ENCODE measurements at places on chromosomes 6 and 20. TPM values are rescaled to one million over a fixed set of nuclear protein-coding genes. Genes with fewer than 3 reads are reported as not detected.

DNA sequence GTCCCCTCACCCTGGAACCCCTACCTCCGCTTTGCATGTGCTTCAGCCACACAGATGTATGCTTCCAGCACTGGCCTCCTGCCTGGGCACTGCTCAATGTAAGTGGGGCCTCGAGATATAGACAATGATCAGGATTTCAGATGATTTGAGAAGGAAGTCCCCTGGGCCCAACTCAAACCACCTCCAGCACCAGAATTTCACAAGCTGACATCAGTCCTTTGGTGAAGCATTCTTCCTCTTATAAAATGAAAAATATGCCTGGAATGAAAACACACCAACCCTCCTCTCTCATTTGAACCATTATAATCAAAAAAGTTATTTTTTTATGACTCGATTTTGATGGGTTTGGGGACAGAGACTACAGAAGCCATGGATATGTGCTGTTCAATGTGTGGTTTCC is 48.5 kb downstream of the BTBD3 start:
- DNase-seq = no peak

GRCh38 chr6:13979284-13980171 is 54.8 kb downstream of the RNF182 start:
- DNase-seq = no peak

GRCh38 chr6:136609873-136610706 is 59.9 kb upstream of the MAP7 start:
- no peak for DNase-seq

GRCh38 chr20:50229156-50229607 is 38.6 kb downstream of the CEBPB start:
- no peak for DNase-seq

DNA sequence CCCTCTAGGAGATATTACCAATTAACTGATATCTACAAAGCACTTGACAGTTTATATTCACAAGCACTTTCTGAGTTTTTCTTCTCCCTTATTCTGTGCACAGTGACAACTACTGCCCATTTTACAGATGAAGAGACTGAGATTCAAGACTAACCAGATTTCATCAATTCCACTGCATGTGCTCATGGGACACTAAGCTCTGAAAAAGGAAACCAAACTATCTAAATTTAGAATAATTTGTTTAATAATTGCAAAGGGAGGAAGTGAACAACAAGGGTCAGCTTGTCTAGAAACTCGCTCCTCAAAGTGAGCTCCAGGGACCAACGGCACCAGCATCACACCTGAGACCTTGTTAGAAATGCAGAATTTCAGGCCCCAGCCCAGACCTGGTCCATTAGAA is 50.8 kb upstream of the MYLIP start:
- no peak for DNase-seq

Gene NSFL1C
- 53.8 TPM for total RNA-seq

DNA sequence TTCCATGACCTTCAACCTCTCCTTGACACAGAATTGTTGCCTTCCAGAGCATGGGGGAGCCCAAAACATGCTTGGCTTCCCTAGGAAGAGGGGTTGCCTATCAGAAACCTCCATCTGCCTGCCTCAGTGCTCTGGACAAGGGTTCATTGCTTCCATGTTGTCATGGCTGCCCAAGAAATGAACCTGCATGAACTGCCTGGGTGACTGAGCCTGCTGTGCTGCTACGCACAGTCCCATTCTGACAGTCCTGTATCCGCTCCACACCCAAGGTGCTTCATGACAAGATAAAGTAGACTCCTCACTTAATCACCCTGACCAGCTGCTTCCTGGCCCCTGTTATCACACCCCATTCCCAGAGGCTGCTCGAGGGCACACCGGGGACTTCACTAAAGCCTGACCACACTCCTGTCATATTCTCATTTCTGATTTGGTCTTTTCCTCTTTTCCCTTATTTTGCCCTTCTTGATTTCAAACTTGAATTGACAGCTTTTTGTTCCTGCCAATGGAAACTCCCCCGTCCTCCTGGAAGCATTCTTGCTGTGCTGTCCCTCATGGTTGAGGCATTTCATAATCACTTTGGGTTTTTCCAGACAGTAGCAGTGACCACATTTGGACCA is 31.9 kb downstream of the GMPR start:
- no peak for DNase-seq

Gene GLP1R
- total RNA-seq = not detected

DNA sequence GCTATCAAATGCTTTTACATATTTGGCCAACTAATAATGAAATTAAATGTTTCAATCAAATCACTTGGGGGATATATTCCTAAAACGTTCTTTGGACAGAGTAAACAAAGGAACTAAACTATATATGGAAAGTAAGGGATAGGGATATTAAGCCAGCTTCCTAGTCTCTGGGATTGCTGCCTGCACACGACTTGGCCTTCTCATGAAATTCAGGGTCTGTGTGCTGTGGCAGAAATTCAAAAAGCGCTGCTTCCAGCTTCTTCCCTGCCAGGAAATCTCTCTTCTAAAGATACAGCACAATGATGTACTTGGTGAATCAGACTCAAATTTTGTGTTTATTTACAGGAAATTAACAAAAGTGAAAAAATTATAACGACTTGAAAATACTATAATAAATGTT is 206.3 kb upstream of the RAB32 start:
- no peak for DNase-seq

Gene TPD52L2
- 90.1 TPM for total RNA-seq

Gene MICB
- total RNA-seq = 3.2 TPM

- DNase-seq = no peak
Observed at GRCh38 chr6:147434516-147434915, 74.0 kb upstream of the SAMD5 start.

Gene OPRL1
- total RNA-seq = 1.5 TPM

DNA sequence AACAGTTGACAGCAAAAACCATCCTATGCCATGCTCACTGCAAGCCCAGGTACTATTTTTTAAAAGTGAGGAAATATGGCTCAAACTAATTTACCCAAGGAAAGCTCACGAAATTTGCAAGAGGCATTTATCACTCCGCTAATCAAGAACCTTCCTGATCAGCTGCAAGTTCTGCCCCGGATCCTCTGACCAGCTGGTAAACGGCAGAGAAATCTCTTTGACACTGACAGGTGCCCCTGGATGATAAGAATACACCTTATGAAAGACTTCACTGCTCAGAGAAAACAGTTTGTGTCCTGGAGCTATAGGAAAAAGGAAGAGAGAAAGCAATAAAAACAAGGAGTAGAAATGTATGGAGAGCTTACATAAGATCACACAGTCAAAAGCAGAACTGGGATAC is 6.4 kb downstream of the CNKSR3 start:
- DNase-seq = no peak

DNA sequence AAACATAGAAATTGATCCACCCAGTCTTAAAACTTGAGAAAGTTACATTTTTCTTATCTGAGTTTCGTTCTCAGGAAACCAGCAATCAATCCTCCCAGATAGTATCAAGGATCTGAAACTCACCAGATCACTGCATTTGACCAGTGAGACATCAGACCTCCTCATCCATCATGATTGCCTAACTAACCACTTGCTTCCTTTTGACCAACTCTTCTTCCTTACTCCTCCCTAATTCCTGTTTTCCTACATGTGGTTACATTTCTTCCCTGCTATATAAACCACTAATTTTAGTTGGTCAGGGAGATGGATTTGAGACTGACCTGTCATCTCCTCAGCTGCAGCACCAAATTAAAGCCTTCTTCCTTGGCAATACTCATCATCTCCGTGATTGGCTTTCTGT is 357.1 kb upstream of the POU3F2 start:
- DNase-seq = no peak

- no peak for DNase-seq
Observed at GRCh38 chr20:46303176-46303956, 4.9 kb downstream of the CDH22 start.

DNA sequence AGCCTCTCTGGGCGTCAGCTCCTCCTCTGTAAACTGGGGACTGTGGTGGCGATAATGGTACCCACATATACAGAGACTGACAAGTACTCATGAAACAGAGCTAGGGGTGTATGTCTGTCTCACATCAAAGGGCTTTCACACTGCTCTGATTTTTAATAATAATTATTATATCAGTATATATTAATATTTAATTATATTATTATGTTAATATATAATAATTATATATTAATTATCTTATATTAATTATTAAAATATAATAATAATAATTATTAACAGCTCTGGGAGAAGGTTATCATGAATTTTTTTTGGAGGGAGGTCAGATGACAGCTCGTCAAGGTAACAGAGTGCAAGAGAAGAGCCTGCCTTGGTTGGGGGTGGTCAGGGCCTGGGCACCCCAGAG is 173.6 kb downstream of the NRN1 start:
- no peak for DNase-seq

- DNase-seq = no peak
Observed at GRCh38 chr6:24480705-24481104, 8.7 kb downstream of the GPLD1 start.

- DNase-seq = no peak
Observed at GRCh38 chr6:97591955-97592354, 308.9 kb upstream of the MMS22L start.

Gene CRIP3
- total RNA-seq = not detected

GRCh38 chr6:155352811-155353210 is 38.5 kb upstream of the TFB1M start:
- no peak for DNase-seq

Gene EYA2
- 8.1 TPM for total RNA-seq

Gene AGER
- total RNA-seq = 8.1 TPM

- no peak for DNase-seq
Observed at GRCh38 chr6:168988801-168989200, 264.8 kb downstream of the THBS2 start.

DNA sequence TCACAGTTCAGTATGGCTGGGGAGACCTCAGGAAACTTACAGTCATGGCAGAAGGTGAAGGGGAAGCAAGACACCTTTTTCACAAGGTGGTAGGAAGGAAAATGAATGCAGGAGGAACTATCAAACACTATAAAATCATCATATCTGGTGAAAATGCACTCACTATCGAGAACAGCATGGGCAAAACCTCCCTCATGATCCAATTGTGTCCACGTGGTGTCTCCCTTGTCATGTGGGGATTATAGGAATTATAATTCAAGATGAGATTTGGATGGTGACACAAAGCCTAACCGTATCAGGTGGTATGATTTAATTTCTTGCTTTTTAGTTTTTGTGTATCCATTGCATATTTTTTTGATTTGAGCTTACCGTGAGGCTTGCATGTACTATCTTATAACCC is 133.2 kb upstream of the SYNCRIP start:
- DNase-seq = no peak

DNA sequence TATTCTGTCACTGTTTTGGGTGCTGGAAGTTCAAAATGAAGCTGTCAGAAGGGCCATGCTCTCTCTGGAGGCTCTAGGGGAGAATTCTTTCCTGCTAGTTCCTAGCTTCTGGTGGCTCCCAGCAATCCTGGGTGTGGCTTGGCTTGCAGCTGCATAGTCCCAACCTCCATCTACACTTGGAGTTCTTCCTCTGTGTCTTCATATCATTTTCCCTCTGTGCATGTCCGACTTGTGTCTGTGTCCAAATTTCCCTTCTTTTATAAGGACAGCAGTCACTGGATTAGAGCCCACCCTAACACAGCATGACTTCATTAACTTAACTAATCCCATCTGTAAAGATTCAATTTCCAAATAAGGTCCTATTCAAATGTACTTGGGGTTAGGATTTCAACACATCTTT is 23.3 kb upstream of the ENPP1 start:
- no peak for DNase-seq

DNA sequence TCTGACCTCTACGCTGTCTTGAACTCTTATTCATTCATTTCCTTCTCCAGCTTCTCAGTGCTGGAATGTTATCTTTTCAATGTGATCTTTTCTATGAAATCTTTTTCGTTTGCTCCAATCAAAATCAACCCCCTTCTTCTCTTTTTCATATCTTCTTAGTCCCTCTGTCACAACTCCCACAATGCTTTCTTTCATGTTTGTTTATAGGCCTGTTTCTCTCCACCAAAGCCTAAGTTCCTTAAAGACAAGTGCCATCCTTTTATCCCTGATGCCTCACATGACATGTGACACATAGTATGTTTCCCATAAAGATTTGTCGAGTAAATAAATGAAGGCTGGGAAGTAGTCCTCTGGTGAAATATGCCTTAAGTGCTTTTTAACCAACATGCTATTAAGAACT is 38.1 kb downstream of the CRYBG1 start:
- no peak for DNase-seq

GRCh38 chr20:5181958-5182357 is 55.1 kb downstream of the CDS2 start:
- DNase-seq = no peak

Gene SMIM13
- 8.1 TPM for total RNA-seq

Gene TMEM244
- not detected for total RNA-seq

DNA sequence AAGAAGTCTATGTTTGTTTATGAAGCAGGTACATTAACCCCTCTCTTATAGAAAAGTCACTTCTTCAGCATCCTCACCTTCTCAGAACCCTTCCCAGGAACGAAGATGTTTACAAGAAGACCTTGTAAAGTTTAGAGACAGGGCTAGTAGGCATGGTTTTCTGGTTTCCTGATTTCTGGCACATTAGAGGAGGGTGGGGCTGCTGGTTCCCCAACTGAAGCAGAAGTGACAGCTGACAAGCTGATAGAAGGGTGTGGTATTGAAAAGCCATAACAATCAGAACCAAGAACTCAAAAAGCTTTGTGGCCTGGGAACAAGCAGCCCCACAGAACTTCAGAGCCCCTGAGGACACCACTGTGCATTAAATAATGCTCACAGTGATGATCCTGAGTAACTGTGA is 91.2 kb downstream of the RTN4IP1 start:
- no peak for DNase-seq

Gene KHDC1L
- not detected for total RNA-seq

DNA sequence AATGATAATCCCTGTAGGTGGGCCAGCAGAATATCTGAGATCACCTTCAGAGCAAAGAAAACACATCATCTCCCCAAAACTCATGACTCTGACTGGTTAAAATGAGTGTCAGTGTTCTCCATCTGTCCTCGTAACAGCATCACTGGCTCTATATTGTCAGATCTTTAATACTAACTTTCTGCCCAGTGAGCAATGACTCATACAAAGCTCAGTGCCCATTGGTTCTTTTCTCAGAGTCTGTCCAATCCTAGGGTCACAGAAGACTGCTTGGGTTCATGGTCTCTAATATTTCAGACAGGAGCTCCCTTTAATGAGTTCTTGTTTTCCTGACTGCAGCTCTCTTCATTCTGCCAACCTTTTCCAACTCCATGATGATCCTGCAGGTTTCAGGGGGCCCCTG is 36.4 kb downstream of the HLA-DPB1 start:
- no peak for DNase-seq

Gene LRRC73
- total RNA-seq = not detected

Gene GRM4
- not detected for total RNA-seq

GRCh38 chr20:52118016-52118623 is 73.5 kb downstream of the ZFP64 start:
- DNase-seq = no peak

DNA sequence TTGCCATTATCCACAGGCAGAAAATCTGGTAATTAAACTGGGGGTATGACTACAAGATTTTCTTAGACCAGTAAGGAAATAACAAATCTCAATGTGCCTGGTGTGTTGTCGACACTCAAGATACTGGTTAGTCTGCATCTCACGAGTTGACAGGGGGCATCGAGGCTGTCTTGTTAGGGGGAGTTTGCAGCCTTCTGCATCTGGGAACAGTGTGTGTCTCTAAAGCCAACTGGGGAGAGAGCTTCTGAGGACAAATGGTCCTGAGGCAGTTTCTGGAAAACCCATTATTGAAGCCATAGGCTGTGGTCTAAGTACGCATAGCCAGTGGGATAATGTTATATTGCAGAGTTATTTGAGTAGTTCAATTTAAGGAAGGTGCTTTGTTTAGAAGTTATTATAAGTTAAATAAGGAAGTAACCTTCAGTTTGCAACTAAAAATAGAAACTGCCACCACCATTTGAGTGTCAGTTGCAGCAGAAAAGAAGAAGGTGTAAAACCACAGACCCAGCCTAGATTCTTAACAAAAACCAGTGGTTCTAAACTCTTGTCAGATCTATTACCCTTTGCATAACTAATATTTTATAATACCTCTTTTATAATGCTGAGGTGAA is 15.4 kb upstream of the MAPK13 start:
- no peak for DNase-seq
